Cardiac septum (tissue), 1 donor: ENCODE measurements at places on chromosomes 6 and 20. TPM values are rescaled to one million over a fixed set of nuclear protein-coding genes. Genes with fewer than 3 reads are reported as not detected.

DNA sequence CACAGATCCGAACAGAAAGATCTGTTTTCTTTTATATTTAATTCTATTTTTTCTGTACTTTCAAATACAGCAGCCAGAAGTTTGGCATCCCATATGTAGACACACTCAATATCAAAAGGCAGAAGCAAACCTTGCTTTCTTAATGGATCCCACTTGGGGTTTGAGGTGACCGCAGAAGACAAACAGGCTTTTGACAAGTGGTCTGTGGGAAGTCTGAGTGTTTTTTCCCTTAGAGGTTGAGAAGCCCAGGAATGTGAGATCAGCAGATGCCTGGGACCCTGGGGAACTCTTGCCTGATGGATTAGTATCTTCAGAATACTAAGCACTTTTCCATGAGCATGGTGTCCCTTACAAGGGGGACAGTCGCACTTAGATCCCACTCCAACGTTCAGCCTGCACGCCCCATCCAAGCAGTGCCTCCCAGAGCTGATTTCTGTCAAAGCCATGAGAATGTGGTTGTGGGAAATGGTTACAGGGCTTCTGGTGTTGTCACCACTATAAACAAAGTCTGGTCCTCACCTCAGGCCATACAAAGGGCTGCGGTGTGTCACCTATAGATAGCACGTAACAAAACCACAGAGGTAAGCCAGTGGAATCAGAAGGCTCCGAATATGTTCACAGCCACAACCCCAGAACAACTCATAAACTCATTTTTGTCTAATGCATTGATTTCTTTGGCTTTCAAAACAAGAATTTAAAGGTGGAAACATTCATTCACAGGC is 12.7 kb downstream of the IL17F start:
- DNase-seq = no peak

DNA sequence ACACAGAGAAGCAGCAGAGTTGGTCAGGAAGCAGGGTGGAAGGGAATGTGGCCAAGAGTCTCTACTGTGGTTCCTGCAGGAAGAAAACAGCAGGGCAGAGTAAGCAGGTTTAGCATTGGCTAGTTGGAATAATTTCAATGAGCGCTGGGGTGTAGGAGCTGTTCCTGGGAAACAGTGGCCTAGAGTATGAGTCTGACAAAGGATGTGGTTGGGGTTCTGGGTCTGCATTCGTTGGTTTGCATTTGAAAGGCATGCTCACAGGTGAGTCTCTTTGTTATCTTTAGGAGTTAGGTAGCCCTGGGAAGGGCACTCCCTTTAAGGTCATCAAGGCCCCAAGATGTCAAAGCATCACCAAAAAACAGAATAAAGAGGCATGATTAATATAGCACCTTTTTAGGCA is 911.6 kb upstream of the SLC35B3 start:
- DNase-seq = no peak

DNA sequence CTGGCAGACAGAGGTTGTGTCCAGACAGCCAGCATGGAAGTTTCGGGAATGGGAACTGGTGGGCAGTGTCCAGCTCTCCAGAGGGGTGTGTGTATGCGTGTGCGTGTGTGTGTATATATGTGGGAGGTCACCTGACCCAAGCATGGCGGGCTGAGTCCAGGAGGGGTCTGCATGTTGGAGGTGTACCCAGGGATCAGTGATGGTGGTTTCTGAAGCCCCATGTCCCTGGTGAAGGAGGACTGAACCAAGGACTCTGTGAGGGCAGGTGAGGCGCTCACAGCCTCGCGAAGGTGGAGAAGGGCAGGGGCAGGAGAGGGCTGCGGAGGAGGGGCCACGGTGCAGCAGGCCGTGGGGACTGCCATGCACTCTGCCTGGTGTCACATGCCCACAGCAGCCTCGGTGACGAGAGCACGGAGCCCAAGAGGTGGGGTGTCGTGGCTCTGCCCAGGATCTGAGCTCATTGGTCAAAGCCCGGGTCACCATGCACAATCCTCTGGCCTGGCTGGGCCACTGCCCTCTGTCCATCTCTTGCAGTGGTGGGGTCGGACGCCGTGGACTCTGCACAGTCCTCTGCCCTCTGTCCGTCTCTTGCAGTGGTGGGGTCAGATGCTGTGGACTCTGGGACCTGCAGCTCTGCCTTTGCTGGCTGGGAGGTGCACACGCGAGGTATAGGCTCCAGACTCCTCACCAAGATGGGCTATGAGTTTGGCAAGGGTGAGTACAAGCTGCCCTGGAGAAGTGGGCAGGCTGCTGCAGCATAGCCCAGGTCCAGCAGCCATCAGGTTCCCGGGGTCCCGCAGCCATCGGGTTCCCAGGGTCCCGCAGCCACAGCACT is 2.1 kb upstream of the LIME1 start:
- DNase-seq = peak; percentile 58

The BCAS1 gene
- not detected for total RNA-seq
